ENCODE measurements at places on chromosomes 2 and 18.

DNA sequence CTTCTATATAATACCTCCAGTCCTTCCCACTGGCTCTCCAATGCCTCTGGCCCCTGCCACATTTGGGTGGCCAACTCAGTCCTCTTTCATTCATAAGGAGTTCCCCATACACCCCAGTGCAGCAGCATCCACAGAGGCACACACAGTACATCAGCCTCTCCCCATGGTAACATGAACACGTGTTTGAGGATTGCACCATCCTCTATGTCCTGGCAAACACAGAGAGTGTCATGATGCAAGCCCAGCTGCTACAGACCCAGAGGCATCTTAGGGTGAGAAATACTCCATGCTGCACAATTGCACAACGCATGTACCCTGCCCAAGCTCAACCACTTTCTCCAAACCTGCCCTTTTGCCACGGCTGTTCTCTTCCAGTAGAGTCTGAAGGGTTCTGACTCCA, 11.5 kb downstream of the IGFBP5 start:
- H3K36me3 ChIP-seq, result no peaks in the 10 kb centered on the region
- no peaks in the 10 kb centered on the region for H3K27me3 ChIP-seq
- no peak overlapping the region for H3K4me3 ChIP-seq
- H3K27ac ChIP-seq, result no peak overlapping the region

DNA sequence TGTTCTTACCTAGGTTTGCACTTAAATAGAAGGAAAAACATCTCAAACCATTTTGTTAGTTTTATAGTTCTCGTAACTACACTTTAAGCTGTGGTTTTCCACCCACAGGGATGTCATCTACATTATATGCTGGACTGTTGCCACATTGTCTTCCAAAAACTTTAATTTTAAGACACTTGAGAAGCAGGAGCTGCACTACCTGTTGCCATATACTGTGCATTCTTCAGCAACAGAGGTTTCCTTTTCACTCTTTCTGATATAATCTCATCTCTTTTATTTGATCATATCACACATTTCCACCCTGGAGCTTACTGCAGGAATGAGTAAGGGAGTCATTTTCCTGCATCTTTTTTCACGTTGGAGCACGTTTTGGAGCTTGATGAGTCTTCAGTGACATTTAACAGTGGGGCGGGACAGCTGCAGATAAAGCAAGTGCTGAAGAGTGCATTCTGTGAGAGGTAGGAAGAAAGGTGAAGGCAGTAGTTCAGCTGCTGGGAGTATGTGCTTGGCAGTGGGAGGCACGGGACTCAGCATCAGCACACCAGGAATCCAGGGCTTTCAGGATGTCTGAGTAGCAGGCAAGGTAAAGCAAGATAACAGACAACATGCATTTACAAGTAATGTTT, 3.8 kb downstream of the LIMS1 start:
- no peak overlapping the region for H3K27ac ChIP-seq
- no peak for DNase-seq
- no peak overlapping the region for H3K4me3 ChIP-seq
- no peaks in the 10 kb centered on the region for H3K27me3 ChIP-seq
- H3K36me3 ChIP-seq, result no peaks in the 10 kb centered on the region
- H3K4me1 ChIP-seq, result peaks cover 9% of the 10 kb centered on the region

DNA sequence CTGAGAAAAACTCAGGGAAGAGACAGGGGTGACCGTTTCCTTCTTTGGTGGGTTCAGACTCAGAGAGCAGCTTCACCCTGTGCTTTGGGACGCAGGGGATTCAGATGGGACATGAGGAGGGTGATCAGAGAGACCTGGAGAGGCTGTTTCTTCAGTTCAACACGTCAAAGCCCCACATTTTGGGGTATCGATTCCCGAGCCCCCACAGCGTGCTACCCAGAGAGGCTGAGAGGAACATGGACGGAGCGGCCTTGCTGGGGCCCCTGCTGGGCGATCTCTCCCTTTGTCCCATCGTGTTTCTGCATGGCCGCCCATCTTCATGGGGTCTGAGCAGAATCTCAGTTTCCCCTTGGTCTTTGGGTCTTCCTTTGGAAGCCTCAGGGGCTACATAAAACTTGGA, 38.2 kb upstream of the PXDN start:
- no peaks in the 10 kb centered on the region for H3K27me3 ChIP-seq
- H3K4me3 ChIP-seq, result no peak overlapping the region
- H3K4me1 ChIP-seq, result no peaks in the 10 kb centered on the region
- no peak overlapping the region for H3K27ac ChIP-seq
- DNase-seq, result no peak

DNA sequence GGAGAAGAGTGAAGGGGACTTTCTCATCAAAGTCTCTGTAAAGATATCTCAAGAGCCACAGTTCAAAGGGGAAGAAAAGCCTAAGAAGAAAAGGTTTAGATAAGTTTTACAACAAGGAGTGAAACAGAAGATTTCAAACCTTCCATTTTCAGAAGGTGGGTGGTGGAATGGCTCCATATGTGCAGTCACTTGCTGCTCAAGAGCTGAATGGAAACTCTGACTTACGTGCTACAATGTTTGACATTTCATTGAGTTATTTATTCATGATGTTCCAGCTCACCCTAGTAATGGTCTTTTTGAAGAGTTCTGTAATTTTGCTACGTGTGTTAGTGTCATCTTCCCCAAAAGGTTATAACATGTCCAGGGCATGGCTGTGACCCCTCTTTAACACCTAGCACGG, 21.7 kb downstream of the LCT start:
- no peak overlapping the region for H3K4me3 ChIP-seq
- DNase-seq, result no peak
- no peaks in the 10 kb centered on the region for H3K36me3 ChIP-seq
- H3K4me1 ChIP-seq, result peaks cover 7% of the 10 kb centered on the region

- H3K27me3 ChIP-seq, result no peaks in the 10 kb centered on the region
- no peak for DNase-seq
These were observed 14.4 kb downstream of the IWS1 start for GRCh38 chr2:127511917-127512316.

DNA sequence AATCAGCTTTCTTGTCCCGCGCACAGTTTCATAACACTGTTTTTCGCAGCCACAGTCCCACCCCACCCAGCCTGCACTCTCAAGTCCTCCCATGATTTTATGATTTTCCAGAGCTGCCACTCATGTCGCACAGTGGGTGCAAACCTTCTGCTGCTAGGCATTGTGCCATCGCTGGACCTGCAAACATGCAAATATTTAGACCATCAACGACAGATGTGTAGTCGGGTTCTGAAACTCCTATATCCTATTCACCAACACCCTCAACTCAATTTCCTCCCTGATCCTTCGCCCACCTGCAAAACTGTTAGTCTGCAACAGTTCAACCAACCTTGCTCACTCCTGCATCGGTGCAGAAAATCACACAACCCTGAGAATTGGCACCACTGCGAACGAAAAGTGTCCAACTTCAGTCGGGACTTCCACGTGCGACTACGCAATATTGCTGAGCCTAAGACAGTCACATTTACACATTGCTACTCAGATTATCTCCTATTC, 871 bp upstream of the ALS2 start:
- DNase-seq, result no peak
- H3K27me3 ChIP-seq, result no peaks in the 10 kb centered on the region
- H3K4me3 ChIP-seq, result peak overlapping the region; percentile 96
- peaks cover 10% of the 10 kb centered on the region for H3K4me1 ChIP-seq

- no peaks in the 10 kb centered on the region for H3K27me3 ChIP-seq
- peaks cover 42% of the 10 kb centered on the region for H3K4me1 ChIP-seq
- H3K27ac ChIP-seq, result peak overlapping the region; percentile 36
- H3K36me3 ChIP-seq, result peaks cover 25% of the 10 kb centered on the region
These were observed 2.8 kb upstream of the PPP4R3B start for GRCh38 chr2:55620123-55620779.

DNA sequence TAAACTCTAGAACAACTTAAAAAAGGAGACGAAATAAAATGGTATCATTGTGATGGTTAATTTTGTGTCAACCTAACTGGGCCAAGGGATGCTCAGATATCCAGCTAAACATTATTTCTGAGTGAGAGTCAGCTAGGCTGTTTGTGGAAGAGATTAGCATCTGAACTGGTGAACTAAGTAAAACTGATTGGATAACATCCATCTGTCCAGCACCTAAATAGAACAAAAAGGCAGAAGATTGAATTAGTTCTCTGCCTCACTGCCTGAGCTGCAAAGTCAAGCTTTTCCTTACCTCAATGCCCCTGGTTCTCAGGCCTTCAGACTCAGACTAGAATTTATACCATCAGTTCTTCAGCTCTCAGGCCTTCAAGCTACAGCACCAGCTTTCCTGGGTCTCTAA, 30.0 kb downstream of the PPP3R1 start:
- DNase-seq, result no peak
- H3K36me3 ChIP-seq, result no peaks in the 10 kb centered on the region
- peaks cover 30% of the 10 kb centered on the region for H3K4me1 ChIP-seq
- H3K27me3 ChIP-seq, result no peaks in the 10 kb centered on the region

GRCh38 chr2:5921081-5921642, 229.0 kb downstream of the SOX11 start:
- no peak overlapping the region for H3K4me3 ChIP-seq
- no peaks in the 10 kb centered on the region for H3K36me3 ChIP-seq
- H3K27me3 ChIP-seq, result no peaks in the 10 kb centered on the region
- no peak for DNase-seq
- H3K27ac ChIP-seq, result no peak overlapping the region

DNA sequence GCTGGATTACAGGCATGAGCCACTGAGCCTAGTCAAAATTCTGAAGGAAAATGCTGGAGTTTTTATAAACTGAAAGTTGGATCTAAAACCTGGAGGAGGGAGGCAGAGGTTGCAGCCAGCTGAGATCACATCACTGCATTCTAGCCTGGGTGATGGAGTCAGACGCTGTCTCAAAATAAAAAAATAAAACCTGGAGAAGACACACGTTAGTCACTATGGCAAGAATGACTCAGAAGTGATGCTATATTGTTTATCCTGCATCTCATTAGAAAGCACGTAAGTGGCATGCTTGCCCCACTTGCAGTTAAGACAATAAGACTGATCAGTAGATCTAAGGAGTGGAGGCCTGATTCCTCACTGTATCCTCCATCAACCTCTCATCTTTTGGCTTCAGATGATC, 106.6 kb upstream of the STON1 start:
- H3K4me1 ChIP-seq, result peaks cover 8% of the 10 kb centered on the region
- DNase-seq, result no peak
- H3K27me3 ChIP-seq, result no peaks in the 10 kb centered on the region
- H3K27ac ChIP-seq, result no peak overlapping the region
- H3K4me3 ChIP-seq, result no peak overlapping the region

GRCh38 chr2:119821266-119821665, 61.5 kb downstream of the PTPN4 start:
- no peaks in the 10 kb centered on the region for H3K27me3 ChIP-seq
- H3K36me3 ChIP-seq, result no peaks in the 10 kb centered on the region
- no peak for DNase-seq
